ENCODE measurements at places on chromosomes 6 and 20.

DNA sequence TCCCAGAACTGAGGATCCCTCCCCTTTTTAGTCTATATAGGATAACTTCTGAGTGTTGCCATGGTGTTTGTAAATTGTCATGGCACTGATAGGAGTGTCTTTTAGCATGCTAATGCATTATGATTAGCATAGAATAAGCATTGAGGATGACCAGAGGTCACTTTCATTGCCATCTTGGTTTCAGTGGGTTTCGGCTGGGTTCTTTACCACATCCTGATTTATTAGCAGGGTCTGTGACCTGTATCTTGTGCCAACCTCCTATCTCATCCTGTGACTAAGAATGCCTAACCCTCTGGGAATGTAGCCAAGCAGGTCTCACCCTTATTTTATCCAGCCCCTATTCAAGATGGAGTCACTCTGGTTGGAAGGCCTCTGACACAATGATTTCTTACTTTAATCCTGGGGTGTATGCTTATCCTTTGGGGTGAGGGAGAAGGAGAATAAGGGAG is 19.6 kb downstream of the WFDC2 start:
- DNase-seq, result no peak

DNA sequence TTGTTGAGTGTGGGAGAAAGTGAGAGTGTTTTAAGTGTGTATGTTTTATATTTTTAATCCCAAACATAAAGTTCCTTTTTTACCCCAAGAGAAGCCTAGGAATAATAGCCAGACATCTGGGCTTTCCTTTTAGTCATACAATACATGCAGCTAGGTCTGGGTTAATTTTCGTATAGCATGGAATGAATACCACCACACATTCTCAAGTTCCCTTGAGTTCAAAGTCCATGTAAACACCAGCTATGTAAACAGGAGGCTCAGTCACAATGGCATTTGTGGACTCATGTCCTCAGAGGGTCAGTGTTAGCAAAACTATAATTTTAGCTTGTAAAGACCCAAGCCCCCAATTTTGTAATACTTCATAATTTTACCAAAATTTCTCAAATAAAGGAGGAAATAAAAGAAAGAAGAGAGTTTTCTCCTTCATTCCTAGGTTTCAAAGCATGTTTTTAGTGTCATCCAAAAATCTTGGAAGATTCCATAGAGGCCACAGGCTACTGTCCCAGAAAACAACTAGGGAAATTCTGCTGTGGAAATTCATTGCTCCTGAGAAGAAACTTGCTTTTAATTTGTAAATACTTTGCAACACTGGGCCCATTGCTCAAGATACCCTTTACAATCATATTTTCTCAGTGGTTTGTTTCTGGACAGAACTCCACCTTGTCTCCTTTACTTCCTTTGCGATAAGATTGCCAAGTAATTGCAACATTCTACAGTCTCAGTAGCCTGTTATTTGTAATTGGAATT is 671.2 kb downstream of the COL12A1 start:
- DNase-seq, result no peak

- DNase-seq, result no peak
Observed at GRCh38 chr20:9220874-9221547, 152.1 kb downstream of the PLCB4 start.

- DNase-seq, result peak; percentile 38
Observed at GRCh38 chr20:33568378-33568777, 78.5 kb downstream of the CBFA2T2 start.

DNA sequence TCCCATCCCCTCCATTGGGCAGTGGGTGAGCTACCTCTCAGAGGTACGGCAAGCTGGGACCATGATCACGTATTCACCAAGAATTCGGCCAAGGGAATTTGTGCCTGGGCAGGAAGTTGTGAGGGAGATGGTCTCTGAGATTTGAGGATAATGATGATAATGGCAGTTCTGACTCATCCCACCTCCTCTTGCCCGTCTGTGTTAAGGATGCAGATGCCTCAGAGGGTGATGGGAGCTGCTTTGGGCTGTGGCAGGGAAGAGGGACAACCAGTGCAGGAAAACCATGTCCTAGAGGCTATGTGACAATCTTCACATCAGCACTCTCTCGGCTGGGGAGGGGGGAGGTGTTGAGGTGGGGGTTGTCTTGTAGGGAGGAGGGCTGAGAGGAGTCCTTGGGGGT is 4.3 kb downstream of the TGM6 start:
- no peak for DNase-seq

- DNase-seq, result no peak
Observed at GRCh38 chr6:46160102-46160501, 10.7 kb downstream of the ENPP5 start.

- no peak for DNase-seq
Observed at GRCh38 chr6:122651031-122651430, 40.8 kb downstream of the PKIB start.

GRCh38 chr6:137767911-137768690 is 99.0 kb upstream of the TNFAIP3 start:
- no peak for DNase-seq

GRCh38 chr6:97586344-97586743 is 303.3 kb upstream of the MMS22L start:
- DNase-seq, result peak; percentile 11

- DNase-seq, result no peak
Observed at GRCh38 chr6:170147832-170148708, 142.8 kb downstream of the DLL1 start.

DNA sequence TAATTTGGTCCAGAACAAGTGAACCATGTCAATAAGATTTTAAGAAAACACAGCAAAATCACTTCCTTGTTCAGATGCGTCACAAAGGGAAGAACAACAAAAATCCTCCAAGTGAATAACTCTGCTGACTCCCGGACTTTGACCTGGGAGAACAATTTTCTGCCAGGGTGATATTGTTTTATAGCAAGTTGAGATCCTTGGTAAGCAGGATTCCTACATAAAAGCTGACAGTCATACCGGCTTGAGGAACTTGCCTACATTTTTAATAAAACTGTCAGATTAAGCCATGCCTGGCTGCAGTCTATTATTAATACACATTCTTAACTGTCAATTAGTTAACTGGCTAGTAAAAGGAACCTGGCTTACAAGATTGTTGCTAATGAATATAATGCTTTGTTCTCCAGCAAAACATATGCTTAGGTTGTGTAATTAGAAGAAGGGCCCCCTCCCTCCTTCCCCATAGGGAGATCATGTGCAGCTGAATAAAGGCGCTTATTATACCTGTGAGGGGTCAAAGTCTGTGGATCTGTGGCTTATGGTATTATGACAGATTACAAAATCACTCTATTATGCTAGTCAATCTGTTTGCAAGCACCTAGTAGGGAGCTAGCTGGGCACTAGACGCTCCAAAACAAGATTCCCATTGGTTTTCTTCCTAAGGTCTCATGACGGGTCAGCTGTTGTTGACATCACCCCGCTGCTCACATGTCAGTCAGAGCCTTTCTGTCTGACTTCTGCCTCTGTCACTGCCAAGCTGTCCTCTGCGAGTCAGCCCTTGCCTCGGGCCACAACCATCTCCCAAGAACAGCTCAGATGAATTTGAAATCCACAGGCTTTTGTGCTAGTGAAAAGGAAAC is 44.6 kb upstream of the SEC63 start:
- DNase-seq, result peak; percentile 66

GRCh38 chr6:158649289-158650143 is at the start of gene SYTL3:
Gene SYTL3, plus strand, starts transcription at chr6:158650054. Its CDS starts 13,215 bp downstream, at chr6:158663269.
- no peak for DNase-seq

DNA sequence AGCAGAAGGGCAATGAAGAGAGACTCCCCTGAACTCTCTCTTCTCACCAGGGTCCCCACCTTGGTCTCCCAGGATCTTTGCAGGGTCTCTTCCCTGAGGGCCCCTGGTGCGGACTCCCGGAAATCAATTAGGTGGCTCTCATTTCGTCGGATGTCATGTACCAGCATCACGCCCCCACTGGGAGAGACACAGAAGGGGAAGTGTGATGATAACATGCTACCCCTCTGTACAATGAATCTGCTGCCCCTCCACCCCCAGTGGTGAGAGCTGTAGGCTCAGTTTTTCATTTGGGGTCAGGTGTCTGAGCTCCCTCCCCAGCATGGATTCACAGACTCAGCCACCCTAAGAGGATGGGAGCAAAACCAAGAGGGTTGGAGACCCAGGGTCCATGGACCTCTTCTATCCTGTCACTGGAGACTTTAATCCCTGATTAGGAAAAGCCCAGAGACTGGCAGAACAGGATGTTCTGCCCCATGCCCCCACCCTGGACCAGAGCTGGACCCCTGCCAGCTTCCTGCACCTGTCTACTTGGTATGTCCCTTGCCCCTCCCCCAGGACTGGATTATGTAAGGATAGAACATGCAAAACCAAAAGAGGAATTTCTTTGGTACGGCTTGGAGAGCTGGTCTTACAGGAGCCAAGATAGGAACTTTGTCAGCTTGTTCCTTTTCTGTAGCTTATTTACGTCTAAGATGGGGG is 11.1 kb downstream of the GGT7 start:
- DNase-seq, result no peak

DNA sequence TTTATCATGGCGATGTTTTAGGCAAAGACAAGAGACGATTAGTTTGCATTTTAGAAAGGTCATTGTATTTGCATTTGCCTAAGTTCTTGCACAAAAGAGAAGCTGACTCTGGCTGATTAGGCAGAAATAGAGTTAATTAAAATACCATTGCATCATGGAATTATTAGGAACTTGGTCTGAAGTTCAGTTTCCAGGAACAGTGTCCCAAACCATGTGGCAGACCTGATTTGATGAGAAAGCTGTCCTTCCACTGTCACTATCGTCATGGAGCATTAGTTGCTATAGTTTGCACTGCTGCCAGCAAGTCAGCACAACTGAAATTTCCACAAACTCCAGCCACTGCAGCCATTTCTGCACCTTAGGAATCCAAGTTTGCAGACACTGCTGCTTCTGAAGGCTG is 24.3 kb upstream of the MCUR1 start:
- no peak for DNase-seq

Data from NT2/D1 (cell line).